ENCODE measurements at places on chromosomes 6 and 20.

- no peak for DNase-seq
Observed at GRCh38 chr6:109342911-109343310, 39.4 kb downstream of the CD164 start.

- no peak for DNase-seq
Observed at GRCh38 chr6:170258407-170258806, 32.5 kb downstream of the DLL1 start.

DNA sequence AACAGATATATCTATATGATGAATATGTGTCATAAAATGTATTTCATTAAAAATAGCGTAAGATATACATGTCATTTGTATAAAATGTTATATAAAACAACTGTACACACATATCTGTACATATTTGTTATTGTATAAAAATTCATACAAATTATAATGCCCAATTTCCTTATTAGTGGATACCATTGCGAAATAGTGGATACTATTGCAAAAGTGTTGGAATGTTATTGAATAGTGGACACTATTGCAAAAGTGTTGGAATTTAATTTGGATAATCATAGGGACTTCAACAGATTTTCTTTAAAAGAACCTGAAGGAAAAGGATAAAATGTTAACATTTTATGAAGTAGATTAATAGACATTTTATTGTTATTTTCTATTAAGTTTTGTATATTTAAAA is 487.4 kb downstream of the HAO1 start:
- no peak for DNase-seq

DNA sequence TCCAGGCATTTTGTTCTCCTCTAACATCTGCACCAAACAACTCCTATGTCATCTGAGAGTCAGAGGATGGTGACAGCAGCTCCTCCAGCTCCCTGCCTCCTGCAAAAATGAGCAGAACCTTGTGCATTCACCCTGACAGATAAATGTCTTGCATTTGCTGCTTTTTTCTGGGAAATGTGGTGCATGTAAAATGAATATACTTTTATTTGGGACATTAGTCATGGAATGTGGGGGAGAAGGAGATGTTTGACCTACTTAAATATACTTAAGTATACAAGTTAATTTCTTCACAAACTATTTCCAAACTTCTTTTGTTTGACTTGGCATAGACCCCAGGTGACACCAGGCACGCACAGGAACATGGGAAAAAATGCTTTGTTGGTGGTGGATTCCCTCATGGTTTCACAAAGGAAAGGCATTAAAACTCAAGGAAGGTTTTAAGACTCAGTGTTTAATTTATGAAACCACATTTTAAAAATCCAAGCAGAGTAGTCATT is 181.8 kb upstream of the MCHR2 start:
- no peak for DNase-seq

DNA sequence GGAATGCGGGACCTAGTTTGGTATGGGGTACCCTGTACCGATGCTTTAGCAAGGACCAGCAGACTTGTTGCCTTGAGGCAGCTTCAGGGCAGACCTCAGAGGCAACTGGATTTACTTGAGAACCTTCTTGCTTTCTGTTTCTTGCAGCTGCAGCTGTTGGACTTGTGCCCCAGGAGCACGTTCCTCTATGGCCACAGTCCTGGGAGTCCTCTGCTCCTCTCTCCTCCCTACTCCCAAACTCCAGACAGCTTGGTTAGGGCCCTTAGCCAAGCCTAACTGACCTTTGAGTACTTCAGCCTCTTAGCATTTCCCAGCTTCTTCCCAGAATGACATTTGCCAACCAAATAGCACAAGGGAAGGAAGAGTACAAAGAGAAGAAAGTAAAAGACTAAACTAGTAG is 34.7 kb downstream of the GHRH start:
- DNase-seq = no peak

DNA sequence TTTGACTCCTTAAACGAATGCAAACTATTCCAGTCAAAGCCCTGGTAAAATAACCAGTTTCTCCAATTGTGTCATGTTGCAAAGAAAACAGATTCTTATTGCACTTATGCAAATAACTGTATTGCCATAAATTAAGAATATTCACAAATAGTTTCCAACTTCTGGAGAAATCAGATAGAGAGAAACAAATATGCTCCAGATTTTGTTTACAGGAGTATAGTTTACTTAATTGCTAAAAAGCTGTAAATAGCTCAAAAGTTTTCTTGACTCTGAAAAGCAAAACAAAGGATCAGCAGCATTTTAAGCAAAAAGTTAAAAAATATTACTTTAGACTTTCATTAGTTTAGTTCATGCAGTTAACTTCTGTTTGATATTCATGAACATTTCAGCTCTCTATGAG is 304.2 kb downstream of the PACRG start:
- DNase-seq = no peak

DNA sequence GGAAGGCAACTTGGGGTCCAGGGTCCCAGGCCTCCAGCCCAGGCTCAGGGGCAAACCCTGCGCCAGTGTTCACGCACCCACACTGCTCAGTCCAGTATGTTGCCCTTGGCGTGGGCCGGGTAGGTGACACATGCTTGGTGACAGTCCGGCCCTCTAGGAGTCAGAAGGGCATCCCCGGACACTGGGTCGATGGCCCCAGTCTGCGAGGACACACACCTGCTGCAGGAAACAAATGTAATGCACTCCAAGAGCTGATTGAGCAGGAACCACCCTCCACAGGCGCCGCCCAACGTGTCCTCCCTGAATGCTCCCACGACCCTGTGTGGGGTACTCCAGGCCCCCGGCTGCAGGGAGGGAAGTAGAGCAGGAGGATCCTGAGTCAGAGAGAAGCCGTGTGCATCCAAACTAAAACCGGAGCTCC is 160.7 kb downstream of the DLL1 start:
- no peak for DNase-seq

GRCh38 chr20:2879146-2879545 is 5.9 kb downstream of the PTPRA start:
- DNase-seq = no peak

DNA sequence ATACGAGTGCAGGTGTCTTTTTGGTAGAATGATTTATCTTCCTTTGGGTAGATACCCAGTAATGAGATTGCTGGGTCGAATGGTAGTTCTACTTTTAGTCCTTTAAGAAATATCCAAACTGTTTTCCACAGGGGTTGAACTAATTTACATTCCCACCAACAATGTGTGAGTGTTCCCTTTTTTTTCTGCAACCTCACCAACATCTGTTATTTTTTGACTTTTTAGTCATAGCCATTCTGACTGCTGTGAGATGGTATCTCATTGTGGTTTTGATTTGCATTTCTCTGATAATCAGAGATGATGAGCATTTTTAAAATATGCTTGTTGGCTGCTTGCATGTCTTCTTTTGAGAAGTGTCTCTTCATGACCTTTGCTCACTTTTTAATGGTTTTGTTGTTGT is 1.9 kb upstream of the ZNF831 start:
- DNase-seq = no peak

GRCh38 chr20:52105442-52106422 is 85.8 kb downstream of the ZFP64 start:
- DNase-seq = no peak

- no peak for DNase-seq
Observed at GRCh38 chr20:5222919-5223634, 93.7 kb downstream of the PROKR2 start.

- no peak for DNase-seq
Observed at GRCh38 chr6:42338744-42339222, 112.9 kb downstream of the TRERF1 start.

GRCh38 chr6:139392794-139393193 is 18.3 kb upstream of the CITED2 start:
- DNase-seq = no peak

DNA sequence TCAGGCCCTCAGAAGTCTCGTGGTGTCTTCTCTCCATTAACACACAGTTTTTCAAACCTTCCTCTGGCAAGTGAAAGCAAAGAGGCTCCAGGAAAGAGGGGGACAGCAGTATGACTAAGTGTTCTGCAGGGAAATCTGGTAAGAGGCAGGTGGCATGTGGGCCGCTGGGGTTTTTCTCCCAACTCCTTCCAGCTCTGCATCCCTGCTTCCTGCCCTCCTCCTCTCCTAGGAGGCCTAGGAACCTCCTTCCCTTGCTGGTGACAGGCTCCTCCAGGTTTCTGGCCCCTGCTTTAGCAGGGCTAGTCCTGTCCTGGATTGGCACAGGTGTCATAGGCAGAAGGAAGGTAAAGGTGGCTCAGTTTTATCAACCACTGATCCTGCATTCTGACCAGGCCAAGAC is 7.6 kb upstream of the ITCH start:
- DNase-seq = no peak

DNA sequence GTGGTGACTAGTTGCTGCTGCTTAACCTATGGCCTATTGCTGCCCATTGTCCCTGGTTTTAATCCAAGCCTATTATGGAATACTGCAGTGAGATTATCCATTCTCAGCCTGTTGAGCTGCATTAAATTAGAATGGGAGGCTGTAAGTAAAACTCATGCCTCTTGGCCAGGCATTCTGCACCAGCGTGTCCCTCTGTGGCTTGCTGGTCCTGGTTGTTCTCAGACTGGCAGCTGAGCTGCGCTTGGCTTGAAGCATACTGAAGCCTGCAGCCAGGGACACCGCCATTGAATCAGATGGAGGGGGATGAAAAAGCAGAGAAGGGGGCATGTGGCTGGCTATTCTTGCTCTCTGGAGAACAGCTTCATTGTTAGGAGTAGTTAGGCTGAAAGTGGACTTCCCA is 15.6 kb downstream of the LRRN4 start:
- no peak for DNase-seq

GRCh38 chr6:14464055-14464454 is 346.5 kb downstream of the CD83 start:
- DNase-seq = no peak

- no peak for DNase-seq
Observed at GRCh38 chr20:59005523-59006166, 1.4 kb downstream of the CTSZ start.

- no peak for DNase-seq
Observed at GRCh38 chr6:157462956-157463742, 82.2 kb downstream of the ZDHHC14 start.

GRCh38 chr20:35467339-35468224 is 12.2 kb downstream of the CEP250 start:
- no peak for DNase-seq

DNA sequence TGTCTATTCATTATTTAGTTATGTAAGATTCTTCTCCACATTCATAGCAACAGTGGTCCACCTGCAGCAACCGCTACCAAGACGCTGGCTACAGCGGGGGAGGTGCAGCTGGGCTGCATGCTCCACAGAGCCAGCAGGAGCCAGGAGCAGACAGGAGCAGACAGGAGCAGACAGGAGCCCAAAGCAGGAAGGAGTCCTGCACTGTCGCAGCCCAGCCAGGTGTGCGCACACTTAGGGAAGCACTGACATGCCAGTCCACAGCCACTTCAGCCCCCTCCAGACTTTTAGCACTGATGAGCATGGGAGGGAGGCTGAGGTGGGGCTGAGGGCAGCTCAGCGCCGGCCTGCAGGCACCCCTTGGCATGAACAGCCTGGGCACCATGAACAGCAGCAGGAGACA is 19.6 kb downstream of the KIF16B start:
- no peak for DNase-seq

DNA sequence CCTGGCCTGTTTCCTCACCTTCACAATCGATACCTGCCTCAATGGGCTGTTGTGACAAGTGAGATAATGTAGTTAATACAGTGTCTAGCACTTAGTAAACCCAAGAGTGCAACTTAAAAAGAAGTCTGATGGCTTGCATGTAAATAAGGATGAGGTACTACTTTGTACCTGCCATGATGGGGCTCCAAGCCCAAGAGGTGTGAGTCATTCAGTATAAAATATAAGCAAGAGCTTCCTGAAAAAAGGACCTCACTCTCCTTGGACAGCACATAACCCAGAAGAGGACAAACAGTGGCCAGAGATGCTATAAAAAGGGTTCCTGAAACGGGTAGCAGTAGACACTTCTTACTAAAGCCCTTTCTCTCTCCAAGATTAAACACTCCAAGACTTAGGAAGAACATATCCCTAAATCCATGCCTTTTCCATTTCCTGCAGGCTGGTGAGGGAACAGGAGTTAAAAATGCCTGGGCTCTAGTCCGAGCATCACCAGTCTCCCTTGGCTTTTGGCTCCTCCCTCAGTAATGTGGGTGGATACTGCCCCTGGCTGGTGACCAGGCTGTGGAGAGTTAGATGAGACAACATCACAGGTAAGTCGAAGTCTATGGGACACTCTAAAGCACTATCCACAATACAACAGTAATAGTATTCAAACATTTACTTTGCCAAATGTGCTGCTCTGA is 4.3 kb downstream of the UBE2V1 start:
- no peak for DNase-seq

DNA sequence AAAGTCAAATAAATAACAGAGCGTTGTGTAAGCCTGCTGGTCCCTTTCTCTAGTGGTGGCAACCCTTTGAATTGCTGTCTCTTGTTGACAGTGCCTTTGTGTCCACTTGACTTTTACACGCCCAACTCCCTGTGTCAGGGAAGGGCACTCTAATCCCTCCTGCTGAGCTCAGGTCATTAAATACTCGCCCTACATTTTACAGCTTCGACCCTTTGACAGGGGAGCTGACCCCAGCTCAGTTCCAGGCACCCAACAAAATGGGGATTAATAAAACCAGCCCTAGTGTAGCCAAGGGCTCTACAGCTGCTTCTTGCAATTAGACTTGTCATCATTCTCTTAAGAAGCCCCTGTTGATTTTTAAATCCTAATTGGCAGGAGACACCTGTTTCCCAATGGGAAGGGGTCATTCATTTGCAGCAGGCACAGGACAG is 308.2 kb downstream of the EYA4 start:
- DNase-seq = no peak

DNA sequence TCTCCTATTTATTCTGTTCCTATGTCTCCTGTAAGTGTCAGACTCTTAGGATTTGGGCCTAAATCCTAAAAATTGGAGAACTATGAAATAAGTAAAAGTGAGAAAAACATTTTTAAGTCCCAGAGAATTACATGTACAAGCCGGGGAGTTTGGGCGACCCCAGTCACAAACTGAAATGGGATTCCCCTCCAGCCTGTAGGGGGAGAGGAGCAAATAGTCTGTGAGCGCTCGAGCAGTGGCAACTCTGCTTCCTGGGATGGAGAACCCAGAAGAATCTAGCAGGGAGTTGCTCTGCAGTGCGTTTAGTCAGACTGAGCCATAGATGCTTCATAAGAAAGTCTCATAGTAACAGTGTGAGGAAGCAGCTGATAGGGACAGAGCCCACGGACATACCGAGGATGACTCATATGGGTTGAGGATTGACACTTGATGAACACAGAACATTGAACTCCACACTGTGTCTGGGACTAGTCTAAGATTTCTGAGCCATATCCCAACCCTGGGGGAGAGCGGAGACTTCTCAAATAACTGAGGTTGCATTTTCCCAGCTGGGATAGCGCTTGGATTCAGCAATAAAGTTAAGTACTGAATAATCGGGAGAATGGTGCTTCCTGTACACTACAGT is 437.2 kb downstream of the BCKDHB start:
- no peak for DNase-seq

- no peak for DNase-seq
Observed at GRCh38 chr20:53608071-53608455, 14.4 kb upstream of the ZNF217 start.

- no peak for DNase-seq
Observed at GRCh38 chr6:17474289-17474688, 80.9 kb downstream of the CAP2 start.

- DNase-seq = no peak
Observed at GRCh38 chr6:1131285-1132079, 180.4 kb upstream of the FOXQ1 start.

Measured in activated T-helper 1 cell treated with anti-CD3 and anti-CD28 coated beads, Interleukin-2, amount 50 U/mL, for 16 hours (primary cell).